ENCODE measurements at places on chromosomes 5 and 9. TPM values are rescaled to one million over a fixed set of nuclear protein-coding genes. Genes with fewer than 3 reads are reported as not detected.

The PCDHGB4 gene
- 9.3 TPM for total RNA-seq

The SYK gene
- total RNA-seq = 0.07 TPM

The LRRC70 gene
- total RNA-seq = 37.8 TPM

The CCDC183 gene
- 0.26 TPM for total RNA-seq

The NR6A1 gene
- 0.39 TPM for total RNA-seq
